Fibroblast of villous mesenchyme (primary cell): ENCODE measurements at places on chromosomes 2 and 18.

- no peak for DNase-seq
Observed at GRCh38 chr18:49009661-49010060, 58.9 kb upstream of the SMAD7 start.

- DNase-seq: no peak
Observed at GRCh38 chr2:66684289-66684688, 249.4 kb downstream of the MEIS1 start.

GRCh38 chr2:239827523-239827890, 197.6 kb downstream of the NDUFA10 start:
- DNase-seq: no peak

DNA sequence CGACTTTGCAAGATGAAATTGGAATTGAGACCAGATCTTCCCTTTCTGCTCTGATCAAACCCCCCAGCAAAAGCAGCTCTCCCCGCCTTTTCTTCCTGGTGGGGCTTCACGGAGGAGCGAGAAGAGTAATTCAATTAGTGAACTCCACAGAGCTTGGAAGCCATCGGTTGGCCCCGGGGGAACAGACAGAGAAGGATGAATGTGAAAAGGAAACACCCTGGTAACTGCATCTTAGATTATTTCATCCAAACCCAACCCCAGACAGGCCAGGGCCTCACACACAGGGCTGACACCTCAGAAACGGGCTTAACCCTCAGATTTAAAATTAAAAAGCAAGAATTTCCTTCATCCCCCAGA, 18.3 kb downstream of the SMAD7 start:
- DNase-seq: no peak

DNA sequence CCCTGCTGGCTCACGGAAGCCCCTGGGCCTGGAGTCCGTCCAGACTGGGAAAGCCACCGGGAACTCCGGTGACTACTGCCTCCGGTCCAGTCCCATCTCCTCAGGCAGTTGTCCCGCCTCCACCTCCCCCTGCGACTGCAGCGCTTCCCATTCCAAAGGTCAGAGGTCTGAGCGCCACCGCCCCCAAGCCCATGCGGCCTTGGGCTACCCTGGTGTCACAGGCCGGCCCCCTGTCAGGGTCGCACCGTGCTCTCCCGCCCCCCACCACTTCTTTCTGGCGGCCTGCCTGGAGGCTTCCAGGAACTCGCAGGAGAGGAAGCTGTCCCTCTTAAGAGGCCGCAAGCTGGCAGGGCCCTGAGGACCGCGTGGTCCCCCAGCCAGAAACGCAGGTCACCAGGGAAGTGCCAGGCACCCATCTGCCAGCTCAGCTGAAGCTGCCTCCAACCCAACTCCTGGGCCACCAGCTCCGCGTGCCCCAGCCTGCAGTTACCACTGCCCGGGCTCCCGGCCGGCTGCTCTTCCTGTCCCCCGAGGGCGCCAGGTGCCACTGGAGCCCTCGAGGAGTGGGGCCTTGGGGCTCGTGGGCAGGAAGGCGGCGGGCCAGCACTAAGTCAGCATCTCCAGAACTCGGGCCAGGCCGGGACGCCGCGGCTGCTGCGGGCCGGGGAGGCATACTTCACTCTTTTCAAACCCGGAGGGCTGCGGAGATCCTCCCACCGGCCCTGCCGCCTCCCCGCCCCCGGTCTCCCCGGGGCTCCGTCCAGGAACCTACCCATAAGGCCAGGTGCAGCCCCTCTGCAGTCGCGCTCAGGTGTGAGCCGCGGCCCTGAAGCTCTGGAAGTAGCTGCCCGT, 83.3 kb upstream of the POMC start:
- peak; percentile 18 for DNase-seq

GRCh38 chr2:127485694-127486071, 40.6 kb downstream of the IWS1 start:
- DNase-seq: no peak
